ENCODE measurements at places on chromosomes 12 and 14. TPM values are rescaled to one million over a fixed set of nuclear protein-coding genes. Genes with fewer than 3 reads are reported as not detected.

DNA sequence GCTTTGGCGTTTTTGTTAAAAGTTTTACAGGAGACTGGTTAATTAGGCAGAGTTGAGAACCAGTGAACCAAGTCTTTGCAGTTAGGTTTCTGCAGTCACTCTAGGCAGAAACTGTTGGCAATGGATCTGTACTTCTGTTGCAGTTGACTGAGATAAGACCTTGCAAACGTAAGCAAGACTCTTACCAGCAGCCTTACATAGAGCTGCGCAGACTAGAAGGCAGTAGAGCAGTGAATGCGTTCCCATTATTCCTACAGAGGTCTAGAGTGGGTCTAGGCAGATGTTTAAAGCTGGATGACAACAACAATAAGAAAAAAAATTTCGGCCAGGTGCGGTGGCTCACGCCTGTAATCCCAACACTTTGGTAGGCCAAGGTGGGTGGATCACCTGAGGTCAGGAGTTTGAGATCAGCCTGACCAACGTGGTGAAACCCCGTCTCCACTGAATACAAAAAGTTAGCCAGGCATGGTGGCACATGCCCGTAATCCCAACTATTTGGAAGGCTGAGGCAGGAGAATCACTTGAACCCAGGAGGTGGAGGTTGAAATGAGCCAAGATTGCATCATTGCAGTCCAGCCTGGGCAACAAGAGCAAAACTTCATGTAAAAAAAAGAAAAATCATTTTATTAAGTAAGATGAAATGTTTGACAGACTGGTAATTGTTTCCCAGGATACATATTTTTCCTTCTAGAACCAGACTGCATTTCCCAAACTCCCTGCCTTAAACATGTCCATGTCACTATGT is 12.3 kb downstream of the RNASE9 start:
- H3K27ac ChIP-seq: no peak overlapping the region
- no peaks in the 10 kb centered on the region for H3K27me3 ChIP-seq
- no peak overlapping the region for H3K4me3 ChIP-seq
- peaks cover 7% of the 10 kb centered on the region for H3K4me1 ChIP-seq

- H3K27me3 ChIP-seq: no peaks in the 10 kb centered on the region
- no peak overlapping the region for H3K27ac ChIP-seq
- H3K36me3 ChIP-seq: no peaks in the 10 kb centered on the region
- peaks cover 4% of the 10 kb centered on the region for H3K4me1 ChIP-seq
- DNase-seq: no peak
Measured at GRCh38 chr12:51922762-51923505, 15.6 kb downstream of the ACVRL1 start.

DNA sequence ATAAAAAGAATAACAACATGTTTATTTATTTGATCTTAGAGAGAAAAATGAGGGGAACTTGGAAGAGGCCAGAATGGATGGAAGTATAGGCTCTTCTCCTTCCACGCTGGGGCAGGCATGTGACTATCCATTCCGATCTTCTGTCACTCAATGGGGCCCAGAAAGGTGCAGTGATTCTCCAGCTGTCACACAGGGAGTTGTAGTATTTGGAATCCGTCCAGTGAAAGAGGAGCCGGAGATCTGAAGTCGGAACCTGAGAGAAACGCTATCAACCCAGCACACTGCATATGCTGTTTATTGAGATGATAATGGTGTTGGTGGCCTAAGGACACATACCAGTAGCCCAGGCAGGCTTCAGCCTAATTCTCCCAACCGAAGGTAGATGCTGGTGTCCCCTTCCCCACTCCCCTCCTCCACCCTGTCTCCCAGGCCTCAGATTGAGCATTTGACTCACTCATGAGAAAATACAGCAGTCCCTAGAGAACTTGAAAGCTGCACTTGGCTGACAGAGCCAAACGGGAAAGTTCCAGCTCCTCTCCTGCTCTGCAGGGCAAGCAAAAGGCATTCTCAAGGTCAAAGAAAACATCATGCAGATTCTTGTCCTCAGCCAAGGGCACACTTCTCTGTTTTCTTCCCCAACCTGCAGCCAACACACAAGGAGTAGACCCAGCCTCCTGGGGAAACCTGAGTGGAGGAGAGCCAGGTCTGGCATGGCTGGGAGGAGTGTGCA is 100.4 kb downstream of the IRF2BPL start:
- H3K27me3 ChIP-seq: no peaks in the 10 kb centered on the region
- H3K27ac ChIP-seq: no peak overlapping the region
- no peaks in the 10 kb centered on the region for H3K4me1 ChIP-seq
- no peak overlapping the region for H3K4me3 ChIP-seq

DNA sequence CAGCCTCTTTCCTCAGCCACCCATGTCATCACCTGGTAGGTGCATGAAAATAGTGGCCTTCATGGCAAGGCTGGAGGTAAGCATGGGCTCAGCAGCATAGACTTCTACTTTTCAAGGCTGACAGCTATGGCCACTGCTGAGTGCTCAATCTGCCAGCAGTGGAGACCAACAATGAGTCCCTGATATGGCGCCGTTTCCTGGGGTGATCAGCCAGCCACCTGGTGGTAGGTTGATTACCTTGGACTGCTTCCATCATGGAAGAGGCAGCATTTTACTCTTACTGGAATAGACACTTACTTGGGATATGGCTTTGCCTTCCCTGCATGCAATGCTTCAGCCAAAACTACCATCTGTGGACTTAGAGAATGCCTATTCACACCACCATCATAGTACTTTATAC is 39.5 kb upstream of the USP44 start:
- no peaks in the 10 kb centered on the region for H3K4me1 ChIP-seq
- H3K27me3 ChIP-seq: no peaks in the 10 kb centered on the region
- H3K36me3 ChIP-seq: no peaks in the 10 kb centered on the region
- no peak for DNase-seq
- H3K27ac ChIP-seq: no peak overlapping the region

DNA sequence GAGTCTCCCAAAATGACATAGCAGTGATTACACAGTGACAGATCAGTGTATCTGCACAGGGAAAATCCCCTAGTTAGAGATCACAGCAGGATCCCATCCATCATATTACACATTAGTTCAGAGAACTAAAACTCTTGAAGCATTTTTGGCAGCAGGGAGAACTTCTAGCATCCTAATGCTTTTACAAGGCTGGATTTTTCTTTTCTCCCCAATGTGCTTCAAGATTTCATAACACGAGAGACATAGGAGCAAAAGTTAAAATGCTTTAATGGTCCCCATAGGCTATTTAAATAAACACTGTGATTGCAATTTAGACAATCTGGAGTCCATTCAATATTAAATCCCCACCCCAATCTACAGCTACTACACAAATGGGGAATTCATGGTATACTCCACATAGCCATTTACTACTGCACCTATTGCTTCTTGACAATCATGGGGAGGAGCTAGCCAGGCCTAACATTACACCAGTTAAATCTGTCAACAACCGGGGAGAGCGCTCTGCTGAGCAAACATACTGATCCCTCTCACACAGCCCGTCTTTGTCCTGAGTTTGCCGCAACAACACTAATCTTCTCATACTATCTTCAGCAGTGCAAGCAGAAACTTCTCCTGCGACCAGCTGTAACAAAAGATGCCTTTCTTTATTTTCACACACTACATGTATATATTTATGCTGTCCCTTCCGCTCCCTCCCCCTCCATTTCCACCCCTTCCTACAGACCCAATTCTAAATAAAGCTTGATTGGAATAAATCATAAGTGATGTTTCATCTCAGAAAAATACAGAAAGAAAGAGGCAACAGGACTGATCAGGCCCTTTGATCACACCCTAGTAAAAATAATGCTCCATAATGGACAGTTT is 120.3 kb upstream of the SOX5 start:
- peaks cover 4% of the 10 kb centered on the region for H3K4me1 ChIP-seq
- no peaks in the 10 kb centered on the region for H3K27me3 ChIP-seq
- DNase-seq: peak; percentile 84
- no peak overlapping the region for H3K27ac ChIP-seq
- peak overlapping the region; percentile 54 for H3K4me3 ChIP-seq
- H3K36me3 ChIP-seq: no peaks in the 10 kb centered on the region

DNA sequence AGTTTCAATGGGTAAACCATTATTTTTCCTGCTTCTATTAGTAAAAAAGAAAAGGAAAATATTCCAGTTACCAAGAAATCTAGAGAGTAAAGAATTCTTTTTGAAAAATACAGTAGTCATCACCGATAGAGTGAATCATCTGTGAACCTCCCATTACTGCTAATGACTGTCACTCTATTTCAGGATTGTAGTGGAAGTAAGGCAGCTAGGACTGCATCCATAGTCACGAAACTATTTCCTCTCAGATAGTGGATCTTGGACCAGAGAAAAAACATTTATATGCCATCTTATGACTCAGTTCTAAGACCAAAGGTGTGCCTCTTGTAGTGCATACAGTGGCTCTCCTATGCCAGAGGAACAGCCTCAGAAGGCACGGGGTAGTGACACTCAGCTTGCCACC is 173.9 kb upstream of the PLEKHA5 start:
- DNase-seq: no peak
- no peaks in the 10 kb centered on the region for H3K4me1 ChIP-seq
- no peaks in the 10 kb centered on the region for H3K36me3 ChIP-seq
- no peak overlapping the region for H3K4me3 ChIP-seq
- no peaks in the 10 kb centered on the region for H3K27me3 ChIP-seq

Gene CMA1
- total RNA-seq: not detected

Gene CCDC184
- 0.59 TPM for total RNA-seq
